Activated naive CD4-positive, alpha-beta T cell treated with anti-CD3 and anti-CD28 coated beads for 36 hours (primary cell): ENCODE measurements at places on chromosomes 11 and 22. TPM values are rescaled to one million over a fixed set of nuclear protein-coding genes. Genes with fewer than 3 reads are reported as not detected.

Gene IGLL5
- not detected for total RNA-seq

Gene DENND6B
- 1.8 TPM for total RNA-seq

DNA sequence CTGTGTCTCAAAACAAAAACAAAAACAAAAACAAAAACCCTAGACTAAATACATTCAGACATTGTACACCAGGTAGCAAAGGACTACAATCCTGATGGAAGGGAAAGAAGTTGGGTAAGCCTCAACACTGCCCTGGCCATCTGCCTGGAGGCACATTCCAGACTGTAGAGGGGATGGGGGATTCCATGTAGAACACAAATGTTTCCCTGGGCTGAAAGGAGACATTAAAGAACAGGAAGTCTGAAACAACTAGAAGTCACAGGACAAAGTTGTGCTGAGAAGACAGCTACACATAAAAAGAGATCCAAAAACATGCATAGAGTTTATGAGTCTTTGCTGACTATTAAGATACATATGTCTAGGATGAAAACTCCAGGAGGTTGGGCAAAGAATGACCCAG, 83.9 kb downstream of the RRAS2 start:
- DNase-seq, result no peak

Gene TMEM132A
- 2.3 TPM for total RNA-seq

GRCh38 chr22:46612341-46612903, 7.8 kb upstream of the GRAMD4 start:
- peak; percentile 20 for DNase-seq

DNA sequence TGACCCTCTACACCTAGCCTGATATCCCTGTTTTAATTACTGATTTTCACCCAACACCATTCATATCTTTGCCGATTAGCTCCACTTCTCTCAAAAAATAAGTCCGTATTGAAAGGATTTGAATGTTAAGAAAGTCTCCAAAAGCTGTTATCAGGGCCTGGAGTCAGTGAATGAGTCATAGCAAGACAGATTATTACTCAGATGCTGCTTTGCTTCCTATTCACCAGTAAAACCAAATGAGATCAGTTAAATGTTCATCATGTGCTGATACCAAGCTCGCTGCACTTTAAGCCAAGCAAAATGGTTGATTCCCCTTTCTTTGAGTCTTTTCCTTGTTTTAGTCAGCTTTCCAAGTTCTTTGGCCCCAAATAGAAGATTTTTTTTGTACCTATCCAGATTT, 228.4 kb downstream of the FAT3 start:
- no peak for DNase-seq

- DNase-seq, result no peak
Measured at GRCh38 chr11:75663808-75664207, 5.0 kb downstream of the MAP6 start.

Gene RBMXL2
- not detected for total RNA-seq

Gene PGA5
- total RNA-seq, result not detected

- no peak for DNase-seq
Measured at GRCh38 chr11:67600324-67601029, 6.3 kb upstream of the NDUFV1 start.

GRCh38 chr11:86624366-86624765, 48.0 kb downstream of the ME3 start:
- DNase-seq, result no peak

GRCh38 chr11:284105-285020, 4.6 kb upstream of the PGGHG start:
- DNase-seq, result peak; percentile 4

Gene TEX54
- not detected for total RNA-seq

DNA sequence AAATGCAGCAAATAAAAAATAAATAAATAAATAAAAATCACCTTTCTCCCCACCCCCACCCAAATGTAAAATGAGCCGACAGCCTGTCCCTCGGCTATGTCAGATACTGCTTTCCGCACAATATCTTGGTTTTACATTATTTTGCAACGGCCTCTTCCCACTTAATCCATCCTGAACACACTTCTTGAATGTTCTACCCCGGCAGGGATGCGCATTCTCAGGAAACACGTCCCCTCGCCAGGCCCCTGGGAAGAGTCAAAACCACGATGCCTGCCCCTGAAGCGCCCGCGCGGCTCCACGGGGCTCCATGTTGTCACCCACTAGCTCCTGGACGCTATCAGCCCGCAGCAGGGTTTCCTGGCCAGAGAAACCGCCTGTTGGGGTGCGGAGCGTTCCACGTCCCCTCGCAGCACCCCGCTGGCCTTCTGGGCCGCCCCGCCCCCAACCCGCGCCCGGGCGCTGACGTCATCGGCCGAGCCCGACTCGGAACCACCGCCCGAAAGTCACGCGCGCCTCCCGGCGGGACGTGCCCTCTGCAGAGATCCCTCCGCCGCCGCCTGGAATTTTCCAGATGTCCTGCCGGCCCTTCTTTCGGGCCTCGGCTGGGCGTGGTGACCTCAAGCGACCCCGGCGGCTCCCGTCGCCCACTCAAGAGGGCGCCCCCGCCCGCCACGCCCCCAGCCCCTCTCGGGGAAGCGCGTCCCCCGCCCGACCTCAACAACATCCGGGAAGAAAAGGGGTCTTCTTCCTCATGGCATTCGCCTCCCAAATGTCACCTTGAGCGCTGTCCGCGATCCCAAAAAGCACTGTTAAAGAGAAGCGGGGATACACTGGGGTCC, 585 bp upstream of the NEAT1 start:
- DNase-seq, result peak; percentile 97

DNA sequence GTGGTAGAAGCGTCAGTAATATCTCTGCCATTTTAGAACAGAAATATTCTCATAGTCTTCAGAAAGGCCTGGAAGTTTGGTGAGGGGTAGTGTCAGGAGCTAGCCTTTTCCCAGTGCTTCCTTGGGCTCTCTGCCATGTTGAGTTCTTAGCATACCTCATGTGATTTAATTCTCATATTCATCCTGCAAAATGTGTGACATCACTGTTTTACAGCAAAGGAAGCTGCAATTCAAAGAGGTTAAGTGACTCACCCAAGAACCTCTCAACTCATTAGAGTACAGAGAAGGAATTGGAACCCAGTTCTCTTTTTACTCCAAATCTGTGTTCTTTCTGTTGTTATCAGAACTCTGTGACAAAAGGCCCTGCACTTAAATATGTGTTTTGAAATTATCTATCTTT, 72.1 kb downstream of the RNF169 start:
- DNase-seq, result no peak

- DNase-seq, result no peak
Measured at GRCh38 chr11:17845431-17845881, 110.9 kb downstream of the KCNC1 start.

Gene OR9G1
- not detected for total RNA-seq

Gene NPTXR
- total RNA-seq, result 1.5 TPM

Gene HPX
- total RNA-seq, result 0.64 TPM

Gene C11orf16
- not detected for total RNA-seq

Gene ZNF280B
- 1.7 TPM for total RNA-seq

Gene LRRC56
- total RNA-seq, result 1.3 TPM

GRCh38 chr11:11787305-11788062, 54.3 kb upstream of the USP47 start:
- peak; percentile 83 for DNase-seq

DNA sequence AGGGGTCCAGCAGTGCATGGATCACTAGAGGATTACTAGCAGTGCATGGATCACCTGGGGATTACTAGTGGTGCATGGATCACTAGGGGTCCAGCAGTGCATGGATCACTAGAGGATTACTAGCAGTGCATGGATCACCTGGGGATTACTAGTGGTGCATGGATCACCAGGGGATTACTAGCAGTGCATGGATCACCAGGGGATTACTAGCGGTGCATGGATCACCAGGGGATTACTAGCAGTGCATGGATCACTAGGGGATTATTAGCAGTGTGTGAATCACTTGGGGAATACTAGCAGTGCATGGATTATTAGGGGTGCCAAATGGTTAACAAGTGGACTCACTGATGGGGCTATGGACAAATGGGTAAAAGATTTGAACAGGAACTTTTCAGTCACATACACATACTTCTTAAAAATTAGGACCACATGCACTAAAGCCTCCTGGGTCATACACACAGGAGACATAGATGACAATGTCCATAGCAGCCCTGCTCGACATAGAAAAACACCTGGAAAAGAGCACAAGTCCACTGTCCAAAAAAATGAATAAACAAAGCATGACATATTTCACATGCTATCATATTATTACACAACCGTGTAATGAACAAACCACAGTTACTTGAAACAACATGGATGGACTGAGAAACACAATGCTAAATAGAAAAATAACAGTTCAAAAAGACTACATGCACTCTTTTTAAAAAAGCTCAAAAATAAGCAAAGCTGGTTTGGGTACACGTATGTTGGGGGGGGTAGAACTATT, 109.8 kb downstream of the CD44 start:
- DNase-seq, result no peak

Gene PNPLA3
- 0.29 TPM for total RNA-seq

DNA sequence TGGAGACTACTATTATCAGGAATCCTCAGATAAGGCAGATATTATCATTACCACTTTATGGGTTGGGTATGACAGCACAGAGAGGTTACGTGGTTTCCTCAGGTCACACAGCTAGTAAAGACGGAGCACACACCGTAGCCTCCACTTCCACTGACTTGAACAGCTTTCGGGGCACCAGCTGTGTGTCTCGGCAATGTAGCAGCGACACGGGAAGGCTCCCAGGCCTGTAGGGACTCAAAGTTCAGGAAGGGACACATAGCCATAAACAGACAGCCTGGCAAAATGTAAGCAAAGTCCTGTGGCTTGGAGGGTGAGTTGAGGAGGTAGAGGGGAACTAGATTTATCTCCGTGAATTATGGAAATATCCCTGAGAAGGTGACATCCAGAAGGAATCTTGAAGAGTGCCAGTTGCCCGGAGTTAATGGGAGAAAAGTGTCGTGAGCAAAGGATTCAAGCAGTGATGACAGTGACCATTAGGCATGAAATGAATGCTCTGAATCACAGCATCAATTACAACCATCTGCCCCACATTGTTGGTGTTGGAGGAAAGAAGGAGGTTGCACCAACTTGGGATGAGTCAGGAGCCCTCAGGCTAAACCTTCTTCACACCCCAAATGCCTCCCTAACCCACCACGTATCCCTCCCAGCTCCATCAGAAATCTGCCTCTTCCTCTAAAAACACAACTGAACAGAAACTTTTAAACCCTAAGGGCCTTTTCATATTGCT, 106.7 kb upstream of the ASPHD2 start:
- no peak for DNase-seq

- no peak for DNase-seq
Measured at GRCh38 chr22:41479671-41480396, 10.9 kb downstream of the ACO2 start.
